Right lung (tissue), 10 donors: ENCODE measurements at places on chromosomes 7 and 10. TPM values are rescaled to one million over a fixed set of nuclear protein-coding genes. Genes with fewer than 3 reads are reported as not detected.

Gene PLXDC2
- 56.9 TPM for polyA plus RNA-seq

Gene CHAT
- polyA plus RNA-seq: not detected

Gene SLC18A2
- polyA plus RNA-seq: 0.13 TPM

- peak; percentile 92 for DNase-seq
Measured at GRCh38 chr7:122886357-122887081, at the start of gene CADPS2. TSS of gene CADPS2 (minus strand) at chr7:122886460. CDS start at chr7:122886337, 123 bp downstream.

Gene ZNF467
- polyA plus RNA-seq: 29.0 TPM

GRCh38 chr10:20858292-20859124, 38.6 kb downstream of the NEBL start:
- DNase-seq: no peak

DNA sequence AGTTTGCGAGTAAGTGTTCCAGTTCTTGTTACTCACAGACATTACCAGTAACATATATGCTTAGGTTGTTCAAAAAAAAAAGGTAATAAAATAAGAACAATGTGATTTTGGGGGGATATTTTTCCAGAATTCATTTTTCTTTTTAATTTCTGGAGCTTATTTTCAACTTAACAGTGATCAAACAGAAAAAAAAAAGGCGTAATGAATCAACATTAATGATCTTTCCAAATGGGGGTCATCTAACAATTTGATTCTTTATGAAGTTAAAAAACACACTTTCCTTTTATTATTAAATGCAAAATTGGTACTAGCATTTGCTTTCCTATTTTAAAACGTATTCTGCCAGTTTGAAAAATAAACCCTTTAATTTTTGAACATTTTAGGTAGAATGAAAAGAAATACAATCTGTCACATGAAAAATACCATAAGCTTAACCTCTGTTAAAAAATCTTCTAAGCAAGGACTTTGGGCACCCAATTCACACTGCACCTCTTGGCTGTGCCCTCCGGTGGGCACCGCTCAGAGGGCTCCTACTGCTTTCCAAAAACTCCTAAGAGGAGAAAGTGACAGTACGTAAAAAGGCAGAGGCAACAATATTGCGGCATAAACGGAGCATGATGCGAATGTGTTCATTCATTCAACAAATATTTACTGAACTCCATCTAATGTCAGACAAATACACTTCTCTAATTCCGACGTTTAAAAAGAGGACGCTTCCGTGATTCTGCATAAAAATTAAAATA, 32.6 kb downstream of the CNPY1 start:
- no peak for DNase-seq

GRCh38 chr10:110859206-110859972, 12.3 kb upstream of the PDCD4 start:
- no peak for DNase-seq
